ENCODE measurements at places on chromosomes 7 and 10.

- DNase-seq = no peak
These were observed 91.3 kb upstream of the FAM171A1 start for GRCh38 chr10:15462253-15462897.

- DNase-seq = no peak
These were observed 56.5 kb downstream of the LMBR1 start for GRCh38 chr7:156836443-156836842.

DNA sequence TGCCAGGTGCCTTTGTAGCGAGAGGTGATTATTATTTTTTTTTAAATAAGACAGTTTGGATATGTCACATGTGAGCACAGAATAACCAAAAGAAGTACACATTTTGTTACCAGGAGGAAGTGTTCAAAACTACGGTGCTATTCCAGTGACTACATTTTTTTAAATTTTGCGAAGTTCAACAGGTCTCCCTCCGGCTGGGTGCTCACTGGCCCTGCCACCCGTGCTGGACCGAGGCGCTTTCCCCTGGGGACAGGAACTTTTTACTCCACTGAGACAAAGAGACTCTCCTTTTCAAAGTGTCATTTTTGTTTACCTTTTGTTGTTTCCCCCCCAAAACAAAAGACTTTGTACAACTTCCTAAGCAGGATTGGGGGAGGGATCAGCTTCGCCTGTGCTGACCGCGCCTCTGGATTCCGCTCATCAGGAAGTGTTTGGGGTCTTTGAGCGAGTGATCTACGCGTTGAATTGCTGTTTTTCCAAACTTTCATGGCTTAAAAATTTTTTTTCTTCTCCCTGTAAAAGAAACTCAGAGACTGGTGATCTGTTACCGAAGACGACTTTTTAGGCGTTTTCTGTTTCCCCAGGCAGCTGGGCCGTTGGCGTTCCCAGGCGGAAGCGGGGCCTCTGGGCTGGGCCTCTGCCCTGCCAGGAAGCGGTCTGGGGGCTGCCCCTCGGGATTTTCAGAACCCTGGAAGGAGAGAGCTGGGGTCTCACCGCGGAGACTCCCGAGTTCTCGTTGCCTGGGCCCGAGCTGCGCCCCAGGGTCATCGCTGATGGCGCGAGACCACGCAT is 7.2 kb downstream of the EN2 start:
- no peak for DNase-seq

DNA sequence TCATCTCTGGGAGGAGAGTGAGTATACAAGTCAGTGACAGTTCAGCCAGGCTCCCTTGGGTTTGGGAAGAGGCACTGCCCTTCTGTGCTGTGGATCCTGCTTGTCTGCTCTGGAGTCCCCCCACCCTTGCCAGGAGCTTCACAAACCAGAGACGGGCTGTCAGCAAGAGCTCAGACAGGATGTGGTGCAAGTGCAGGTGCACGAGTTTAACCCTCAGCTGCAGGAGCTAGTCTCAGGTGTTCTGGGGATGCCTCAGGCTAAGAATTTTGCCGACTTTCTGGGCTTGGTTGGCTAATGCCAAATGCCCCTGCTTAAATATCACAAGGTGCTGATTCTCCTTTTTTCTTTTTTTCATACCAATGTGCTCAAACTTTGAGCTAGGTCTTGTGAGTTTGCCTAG is 22.3 kb downstream of the ZNF783 start:
- no peak for DNase-seq

DNA sequence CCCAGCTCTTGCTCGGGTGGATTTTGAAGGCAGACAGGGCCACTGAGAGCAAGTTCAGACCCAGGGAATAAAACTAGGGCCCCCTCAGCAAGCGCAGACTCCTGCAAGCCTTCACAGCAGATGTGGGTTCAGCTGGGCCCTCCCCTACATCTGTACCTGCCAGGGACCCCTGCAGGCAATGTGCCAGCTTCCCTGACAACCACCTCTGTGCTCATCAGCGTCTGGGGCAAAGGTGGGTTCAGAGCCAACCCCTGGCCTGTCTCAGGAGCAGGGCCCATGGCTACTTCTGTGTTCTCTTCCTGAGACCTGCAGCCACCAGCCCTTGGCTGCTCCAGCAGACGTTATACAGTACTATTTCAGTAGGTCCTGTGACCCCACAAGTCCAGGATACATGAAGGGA is 189.5 kb downstream of the DIP2C start:
- DNase-seq = no peak

DNA sequence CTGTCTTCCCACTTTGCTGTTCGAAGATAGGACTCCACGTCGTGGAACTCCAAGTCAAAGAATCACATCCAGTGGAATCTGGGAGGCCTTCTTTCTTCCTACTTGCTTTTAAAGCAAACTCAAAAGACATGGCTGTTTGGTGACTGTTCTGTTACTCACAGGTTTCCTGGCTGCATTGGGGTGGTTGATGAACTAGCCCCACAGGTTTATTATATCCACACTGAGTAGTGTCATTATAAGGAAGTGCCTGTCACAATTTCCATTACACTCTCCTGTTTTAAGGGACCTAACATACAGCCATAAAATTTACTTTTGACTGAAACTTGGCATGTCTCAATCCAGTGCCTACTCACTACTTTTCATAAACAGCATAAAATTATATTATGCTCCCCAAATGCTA is 287.3 kb upstream of the SP4 start:
- no peak for DNase-seq

DNA sequence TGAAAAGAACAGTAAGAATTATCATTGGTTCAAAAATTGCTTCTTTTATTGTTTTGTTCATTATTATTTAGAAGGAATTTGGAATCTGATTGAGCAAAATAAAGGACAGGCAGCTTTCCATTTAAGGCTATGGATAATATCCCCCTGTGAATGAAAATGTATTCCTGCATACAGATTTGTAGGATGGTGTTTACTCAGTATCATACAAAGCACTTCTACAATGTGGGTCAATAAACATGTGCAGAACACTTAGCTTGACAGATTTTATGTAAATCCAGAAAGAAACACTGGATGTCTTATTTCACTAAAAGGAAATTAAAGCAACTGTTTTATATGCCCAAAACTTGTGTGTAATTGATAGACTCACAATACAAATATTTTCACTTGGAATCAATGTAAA is 189.7 kb downstream of the THSD7A start:
- DNase-seq = no peak
